ENCODE measurements at places on chromosomes 7 and 10.

DNA sequence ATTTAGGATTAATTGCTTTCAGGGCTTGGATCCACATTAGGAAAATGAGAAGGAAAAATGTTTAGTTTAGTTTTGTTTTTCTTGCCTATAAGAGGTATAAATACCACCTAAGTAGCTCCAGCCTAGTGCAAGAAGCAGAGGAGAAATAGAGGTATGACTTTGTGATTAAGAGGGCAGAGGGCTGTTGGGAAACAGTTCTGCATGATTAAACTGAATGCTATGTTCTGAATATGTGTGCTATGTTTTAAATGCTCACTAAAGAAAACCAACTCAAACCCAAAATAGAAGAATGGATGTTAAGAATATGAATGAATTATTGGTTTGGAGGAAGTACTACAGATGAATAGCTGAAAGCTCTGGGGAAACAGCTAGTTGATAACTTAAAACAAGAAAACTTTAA lies 7.6 kb downstream of the CALCR start:
- no peak for DNase-seq

DNA sequence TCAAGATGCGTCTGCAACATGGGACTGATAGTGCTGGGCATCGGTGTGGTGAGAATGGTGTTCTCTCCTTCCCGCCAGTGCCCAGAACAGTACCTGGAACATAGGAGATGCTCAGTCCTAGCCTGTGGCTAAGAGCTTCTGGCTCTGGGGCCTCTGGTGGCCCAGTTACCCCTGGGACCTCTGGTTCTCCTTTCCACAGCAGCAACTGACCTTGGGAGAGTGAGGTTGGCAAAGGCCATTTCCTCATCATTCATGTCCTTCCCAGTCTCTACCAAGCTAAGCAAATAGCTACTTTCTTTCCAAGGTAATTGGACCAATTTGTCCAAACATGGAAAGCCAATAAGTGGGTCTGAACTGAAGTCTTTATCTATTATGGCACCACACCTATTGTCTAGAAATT lies 11.6 kb upstream of the GOLGA7B start:
- DNase-seq: no peak

GRCh38 chr10:112793202-112793921 lies 156.7 kb upstream of the TCF7L2 start:
- DNase-seq: no peak

- no peak for DNase-seq
Measured at GRCh38 chr7:115004121-115004520, 82.2 kb downstream of the MDFIC start.

DNA sequence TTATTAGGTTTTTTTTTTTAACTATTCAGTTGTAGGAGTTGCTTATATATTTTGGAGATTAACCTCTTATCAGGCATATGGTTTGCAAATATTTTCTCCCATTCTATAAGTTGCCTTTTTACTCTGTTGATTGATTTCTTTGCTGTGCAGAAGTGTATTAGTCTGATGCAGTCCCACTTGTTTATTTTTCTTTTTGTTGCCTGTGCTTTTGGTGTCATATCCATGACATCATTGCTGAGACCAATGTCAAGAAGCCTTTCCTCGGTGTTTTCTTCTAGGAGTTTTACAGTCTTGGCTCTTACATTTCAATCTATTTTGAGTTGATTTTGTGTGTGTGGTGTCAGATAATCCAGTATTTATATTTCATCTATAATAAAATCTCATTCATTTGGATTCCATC lies 155.4 kb downstream of the LRMDA start:
- DNase-seq: no peak

DNA sequence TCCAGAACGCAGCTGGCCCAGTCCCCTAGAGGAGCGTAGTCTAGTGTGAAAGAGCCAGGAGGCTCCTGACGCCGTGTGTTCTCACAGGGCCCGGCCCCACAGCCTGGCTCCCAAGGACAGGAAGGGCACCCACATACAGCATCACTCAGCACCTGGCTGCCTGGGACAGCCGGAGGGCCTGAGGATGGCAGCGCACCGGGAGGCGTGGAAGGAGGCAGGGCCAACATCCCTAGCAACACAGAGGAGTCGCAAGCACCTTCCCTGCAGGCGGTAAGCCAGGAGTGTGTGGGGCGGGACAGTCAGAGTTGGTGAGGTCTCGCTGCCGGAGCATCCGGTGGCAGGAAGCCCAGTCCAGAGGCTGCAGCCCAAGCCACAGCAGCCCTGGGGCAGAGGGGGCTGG lies 125.8 kb downstream of the MAD1L1 start:
- peak; percentile 59 for DNase-seq

GRCh38 chr7:96449094-96449493 lies 127.2 kb upstream of the SLC25A13 start:
- no peak for DNase-seq

DNA sequence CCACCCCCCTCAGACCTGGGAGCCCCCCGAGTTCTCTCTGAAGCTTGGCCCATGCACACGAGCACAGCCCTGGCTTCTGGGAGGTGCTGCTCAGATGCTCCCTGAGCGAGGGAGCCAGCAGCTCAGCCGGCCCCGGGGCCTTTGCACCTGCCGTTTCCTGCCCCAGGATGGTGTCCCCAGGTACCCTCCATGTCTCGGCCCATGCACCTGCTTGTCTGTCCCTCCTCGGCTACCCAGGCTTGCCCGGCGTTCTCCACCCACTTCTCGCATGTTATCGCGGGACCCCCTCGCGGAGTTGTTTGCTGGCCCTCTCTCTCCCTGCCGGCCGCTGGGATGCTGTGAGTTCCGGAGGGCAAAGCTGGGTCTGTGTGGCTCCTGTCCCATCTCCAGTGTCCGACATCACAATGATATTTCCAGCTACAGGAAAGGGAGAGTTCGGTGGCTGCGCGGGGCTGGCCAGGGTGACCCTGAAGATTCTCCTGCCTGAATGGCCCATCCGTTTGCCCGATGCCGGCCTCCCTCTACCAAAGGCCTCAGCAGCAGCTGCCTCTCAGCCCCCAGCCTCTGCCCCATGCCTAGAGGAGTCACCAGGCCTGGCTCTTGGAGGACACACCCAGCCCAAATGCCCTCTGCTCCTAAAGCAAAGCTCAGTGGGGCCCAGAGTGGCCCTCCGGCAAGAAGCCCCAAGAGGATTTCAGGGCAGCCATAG lies 12.2 kb upstream of the LFNG start:
- DNase-seq: no peak

- no peak for DNase-seq
Measured at GRCh38 chr10:100776671-100777070, 31.3 kb downstream of the PAX2 start.

GRCh38 chr7:42614636-42615035 lies 297.2 kb downstream of the C7orf25 start:
- no peak for DNase-seq

DNA sequence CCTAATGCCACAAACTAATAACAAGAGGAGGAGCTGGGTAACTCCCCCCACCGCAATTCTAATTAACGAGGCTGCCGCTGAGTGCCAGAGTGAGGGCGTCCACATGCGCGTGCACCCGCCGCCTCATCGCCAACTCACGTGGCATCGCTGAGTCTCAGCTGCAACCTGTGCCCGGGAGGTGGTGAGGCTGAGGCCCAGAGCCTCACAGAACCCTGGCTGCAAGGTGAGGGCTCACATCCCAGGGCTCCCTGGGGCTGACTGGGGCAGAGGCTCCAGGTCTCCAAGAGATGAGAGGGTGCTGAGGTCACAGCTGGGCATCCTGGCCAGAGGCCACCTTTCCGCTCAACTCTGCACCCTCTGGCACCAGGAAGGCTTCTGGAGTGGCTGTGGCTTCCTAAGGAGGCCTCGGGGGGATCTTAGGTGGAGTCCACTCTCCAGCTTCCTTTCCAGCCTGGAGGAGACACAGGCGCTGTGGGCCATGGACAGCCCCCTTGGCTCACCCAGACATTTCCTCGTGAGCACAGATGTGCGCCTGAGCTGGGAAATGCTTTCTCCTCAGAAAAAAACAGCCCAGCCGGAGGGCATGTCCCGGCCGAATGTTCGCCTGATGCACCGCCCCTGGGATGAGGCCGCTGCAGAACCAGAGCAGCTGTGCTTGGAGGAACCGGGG lies 242.6 kb downstream of the MAD1L1 start:
- no peak for DNase-seq

DNA sequence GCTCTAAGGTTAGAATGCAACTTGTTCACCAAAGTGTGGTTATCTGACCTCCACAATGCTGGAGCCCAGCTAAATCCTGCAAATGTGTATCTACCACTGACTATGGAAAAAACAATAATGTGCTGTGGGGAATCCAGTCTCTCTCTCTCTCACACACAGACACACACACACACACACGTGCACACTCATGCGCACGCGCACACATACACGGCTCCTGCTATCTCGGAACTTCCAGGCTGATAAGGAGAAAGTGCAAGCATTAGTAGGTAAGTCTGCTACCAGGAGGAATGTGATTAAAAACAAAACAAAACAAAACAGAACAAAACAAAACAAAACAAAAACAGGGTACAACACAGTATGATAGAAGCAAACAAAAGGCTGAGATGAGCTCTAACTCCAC lies 205.2 kb downstream of the FRMD4A start:
- no peak for DNase-seq

- DNase-seq: no peak
Measured at GRCh38 chr7:105890290-105890997, 14.0 kb upstream of the ATXN7L1 start.

GRCh38 chr10:117662126-117662525 lies 119.6 kb downstream of the EMX2 start:
- no peak for DNase-seq

GRCh38 chr7:68381731-68382130 lies 1216.5 kb upstream of the AUTS2 start:
- no peak for DNase-seq

DNA sequence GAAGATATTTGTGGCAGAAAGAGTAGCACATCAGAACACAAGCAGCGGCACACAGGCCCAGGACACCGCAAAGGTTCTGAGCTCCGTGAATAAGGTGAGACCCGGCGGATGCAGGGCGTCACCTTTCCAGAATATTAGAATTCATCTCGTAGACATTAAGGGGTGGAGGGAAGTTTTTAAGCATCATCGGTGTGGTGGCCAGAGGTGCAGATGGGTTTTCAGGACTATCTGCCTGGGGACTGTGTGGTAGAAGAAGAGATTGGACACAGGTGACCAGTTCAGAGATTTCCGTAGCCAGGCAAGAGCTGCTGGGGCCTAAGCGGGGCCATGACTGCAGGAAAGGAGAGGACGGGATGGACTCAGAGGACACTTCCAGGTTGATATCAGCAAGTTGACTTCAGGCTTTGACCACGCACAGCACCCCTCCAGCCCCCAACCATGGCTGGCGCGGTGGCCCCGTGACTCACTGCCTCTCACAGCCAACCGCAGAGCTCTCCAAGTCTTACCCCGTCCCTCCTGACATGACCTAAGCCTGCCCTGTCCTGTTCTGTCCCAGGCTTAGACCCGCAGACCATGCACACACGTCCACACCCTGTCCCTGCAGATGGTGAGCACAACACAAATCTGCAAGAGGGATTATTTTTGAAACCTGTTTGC lies 97.2 kb downstream of the OAT start:
- no peak for DNase-seq

DNA sequence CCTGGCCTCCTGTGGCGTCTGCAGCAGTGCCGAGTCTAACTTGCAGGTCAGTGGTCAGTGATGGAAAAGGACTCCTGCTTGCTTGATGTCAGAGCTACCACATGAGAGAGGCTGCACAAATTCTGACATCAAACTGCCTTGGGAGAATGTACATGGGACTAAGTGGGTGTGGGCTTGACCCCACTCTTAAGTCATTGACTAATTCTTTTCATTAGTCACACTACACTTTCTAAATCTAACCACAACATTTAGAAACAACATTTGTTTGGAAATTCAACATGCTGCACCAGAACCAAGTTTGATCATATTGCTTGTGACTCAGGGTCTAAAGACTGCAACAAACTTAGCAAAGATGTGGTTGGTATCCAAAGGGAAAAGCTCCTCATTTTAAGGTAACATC lies 24.4 kb upstream of the CDC14C start:
- no peak for DNase-seq

GRCh38 chr10:93826355-93826754 lies 67.4 kb upstream of the SLC35G1 start:
- DNase-seq: no peak

- DNase-seq: no peak
Measured at GRCh38 chr10:132873395-132873794, 69.0 kb downstream of the CFAP46 start.

DNA sequence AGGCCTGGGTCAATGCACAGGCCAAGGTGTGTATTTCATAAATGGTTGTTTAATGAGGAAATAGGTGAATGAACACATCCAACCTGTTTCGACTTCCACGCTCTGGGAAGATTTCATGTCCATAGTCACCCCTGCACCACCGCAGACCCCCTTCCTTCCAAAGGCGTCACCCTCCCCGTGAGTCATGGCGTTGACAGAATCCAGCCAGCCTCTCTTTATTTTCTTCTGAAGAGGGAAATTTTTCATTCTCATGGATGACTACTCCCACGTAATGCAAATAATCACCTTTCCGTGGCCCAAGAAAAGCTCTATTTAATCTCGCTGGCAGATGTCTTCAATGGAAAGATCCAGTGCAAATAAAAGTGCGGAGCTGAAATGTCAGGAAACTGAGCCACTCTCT lies 75.3 kb upstream of the FOXK1 start:
- DNase-seq: no peak

DNA sequence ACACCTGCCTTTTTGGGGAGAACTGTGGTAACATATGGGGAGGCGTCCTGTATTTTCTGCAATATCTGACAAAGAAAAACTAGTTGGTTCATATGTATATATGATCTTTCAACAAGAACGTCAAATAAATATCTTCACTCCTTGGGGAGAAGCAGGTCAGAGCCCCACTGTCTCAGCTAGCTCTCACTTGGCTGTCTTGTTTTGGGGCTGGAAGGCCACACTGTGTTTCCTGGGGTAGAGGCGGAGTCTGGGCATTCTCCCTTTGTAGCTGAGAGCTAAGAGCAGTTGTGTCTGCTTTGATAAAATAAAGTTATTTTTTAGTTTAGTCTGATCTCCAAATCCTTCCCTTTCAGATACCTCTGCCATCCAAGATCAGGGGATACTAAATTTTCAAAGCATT lies 83.9 kb upstream of the IGFBP3 start:
- DNase-seq: no peak

DNA sequence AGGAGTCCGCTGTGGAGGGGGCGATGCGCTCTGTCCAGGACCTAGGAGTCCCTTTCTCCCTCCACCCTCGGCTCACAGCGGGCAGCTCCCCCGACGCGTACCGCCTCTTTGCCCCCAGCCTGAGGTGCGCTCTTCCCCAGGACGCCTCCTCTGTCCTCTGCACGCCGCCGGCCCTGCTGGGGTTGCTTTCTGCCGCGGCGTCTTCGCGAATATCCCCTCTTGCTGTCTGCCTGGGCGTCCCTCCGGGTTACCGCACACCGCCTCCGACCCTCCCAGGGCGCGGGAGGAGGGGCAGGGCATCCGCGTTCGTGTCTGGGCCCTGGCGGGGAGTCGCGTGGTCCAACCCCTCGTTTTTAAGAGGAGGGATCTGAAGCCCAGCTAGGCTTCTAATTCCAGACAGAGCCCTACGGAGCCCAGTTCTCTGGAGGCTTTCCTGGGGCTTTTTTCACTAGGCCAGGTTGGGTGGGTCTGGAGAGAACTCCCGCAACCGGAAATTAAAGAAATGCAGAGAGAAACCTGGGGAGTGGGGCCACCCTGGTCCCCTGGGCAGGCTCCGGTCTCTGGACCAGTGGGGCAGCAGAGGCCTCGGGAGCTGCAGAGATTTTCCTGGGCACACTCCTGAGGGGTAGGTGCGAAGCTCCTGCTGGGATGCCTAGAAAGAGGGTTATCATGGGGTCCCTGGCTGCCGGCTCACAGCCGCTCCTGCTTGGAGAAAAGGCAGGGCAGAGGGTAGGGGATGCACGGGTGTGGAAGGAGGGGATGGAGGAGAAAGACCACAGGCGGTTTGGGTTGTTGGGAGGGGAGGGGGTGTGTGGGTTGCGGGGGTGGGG lies 166.9 kb downstream of the UBE2H start:
- DNase-seq: no peak

All from NCI-H2107 (cell line).